ENCODE measurements at places on chromosomes 2 and 18.

- peak; percentile 92 for DNase-seq
These were observed 78.3 kb upstream of the SETBP1 start for GRCh38 chr18:44602380-44602779.

DNA sequence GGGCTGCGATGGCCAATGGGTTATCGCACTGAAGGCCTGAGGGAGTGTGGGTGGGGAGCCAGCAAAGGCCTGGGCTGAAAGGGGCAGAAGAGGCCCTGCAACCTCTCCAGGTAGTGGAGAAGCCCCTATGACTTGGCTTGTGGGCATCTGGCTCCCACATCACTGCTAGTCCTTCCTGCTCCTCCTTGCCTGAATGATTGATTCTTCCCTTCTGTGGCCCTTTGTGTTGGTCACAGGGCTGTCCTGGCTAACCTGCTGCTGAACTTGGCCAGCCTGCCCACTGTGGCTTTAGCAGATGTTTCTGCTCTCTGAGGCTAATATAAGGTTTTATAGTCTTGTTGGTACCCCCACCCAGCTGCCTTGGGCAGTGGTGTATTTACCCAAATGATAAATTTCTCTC lies 136.2 kb upstream of the ALPP start:
- DNase-seq, result no peak

DNA sequence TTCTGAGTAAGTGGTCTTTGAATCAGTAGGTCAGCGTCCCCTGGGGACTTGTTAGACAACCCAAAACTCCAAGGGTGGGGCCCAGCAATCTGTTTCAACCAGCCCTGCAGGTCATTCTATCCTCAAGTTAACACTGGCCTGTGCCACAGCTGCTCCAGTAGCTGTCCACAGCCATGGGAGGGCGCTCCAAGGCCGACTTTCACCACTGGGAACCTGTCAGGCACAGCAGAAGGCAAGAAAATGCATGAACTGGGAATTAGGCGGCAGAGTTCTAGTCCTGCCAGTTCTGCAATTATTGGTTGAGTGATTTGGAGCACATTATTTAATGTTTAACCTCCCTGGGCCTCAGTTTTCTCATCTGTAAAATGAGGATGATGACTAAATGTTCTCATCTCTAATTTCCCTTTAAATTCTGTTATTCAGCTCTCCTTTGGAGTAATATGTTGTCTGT lies 17.4 kb upstream of the MRPL33 start:
- DNase-seq, result peak; percentile 75

GRCh38 chr2:85401844-85402243 lies 8.3 kb downstream of the CAPG start:
- DNase-seq, result no peak

DNA sequence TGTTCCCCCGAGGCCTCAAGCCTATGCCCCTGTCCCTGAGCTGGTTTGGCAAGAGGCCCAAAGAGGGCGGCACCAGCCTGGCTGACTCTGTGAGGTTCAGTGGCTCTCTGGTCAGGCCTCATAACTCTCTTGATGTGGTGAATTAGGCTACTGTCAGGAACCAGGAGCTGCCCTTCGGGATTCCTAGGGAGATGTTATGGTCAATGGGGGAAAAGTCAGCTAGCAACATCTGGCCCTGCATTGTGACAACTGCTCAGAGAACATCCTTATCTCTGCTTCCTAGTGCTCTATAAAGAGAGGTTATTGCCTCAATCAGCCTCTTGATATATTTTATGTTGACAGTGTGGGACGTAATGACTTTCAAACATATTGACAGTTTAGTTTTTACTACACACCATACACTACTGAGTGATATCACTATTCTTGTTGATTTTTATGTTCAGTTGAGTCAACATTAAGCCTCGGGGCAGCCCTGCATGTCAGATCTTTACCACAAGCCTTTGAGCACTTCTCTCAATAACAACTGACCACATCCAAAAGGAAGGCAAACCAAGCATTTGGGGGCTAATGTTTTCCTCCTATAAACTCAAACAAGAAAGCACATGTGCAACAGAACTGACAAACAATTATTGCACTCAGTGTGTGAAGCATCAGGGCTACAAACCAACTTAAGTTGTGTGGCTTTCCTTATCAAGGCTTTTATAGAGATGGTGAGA lies 448.3 kb upstream of the SLC14A2 start:
- peak; percentile 92 for DNase-seq

- DNase-seq, result no peak
These were observed 82.1 kb downstream of the ACTR2 start for GRCh38 chr2:65309699-65310098.

DNA sequence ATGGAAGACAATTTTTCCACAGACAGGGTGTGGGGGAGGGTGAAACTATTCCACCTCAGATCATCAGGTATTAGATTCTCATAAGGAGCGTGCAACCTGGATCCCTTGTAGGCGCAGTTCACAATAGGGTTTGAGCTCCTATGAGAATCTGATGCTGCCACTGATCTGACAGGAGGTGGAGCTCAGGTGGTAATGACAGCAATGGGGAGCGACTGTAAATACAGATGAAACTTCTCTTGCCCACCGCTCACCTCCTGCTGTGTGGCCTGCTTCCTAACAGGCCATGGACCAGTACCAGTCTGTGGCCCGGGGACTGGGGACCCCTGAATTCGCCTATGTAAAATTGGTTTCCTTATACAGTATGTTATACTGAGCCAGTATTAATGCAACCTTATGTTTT lies 27.3 kb upstream of the E2F6 start:
- DNase-seq, result no peak

Data from M059J (cell line).